Kidney capillary endothelial cell (primary cell): ENCODE measurements at places on chromosomes 5 and 9.

GRCh38 chr5:109156885-109157284, 252.9 kb downstream of the PJA2 start:
- no peak for DNase-seq

DNA sequence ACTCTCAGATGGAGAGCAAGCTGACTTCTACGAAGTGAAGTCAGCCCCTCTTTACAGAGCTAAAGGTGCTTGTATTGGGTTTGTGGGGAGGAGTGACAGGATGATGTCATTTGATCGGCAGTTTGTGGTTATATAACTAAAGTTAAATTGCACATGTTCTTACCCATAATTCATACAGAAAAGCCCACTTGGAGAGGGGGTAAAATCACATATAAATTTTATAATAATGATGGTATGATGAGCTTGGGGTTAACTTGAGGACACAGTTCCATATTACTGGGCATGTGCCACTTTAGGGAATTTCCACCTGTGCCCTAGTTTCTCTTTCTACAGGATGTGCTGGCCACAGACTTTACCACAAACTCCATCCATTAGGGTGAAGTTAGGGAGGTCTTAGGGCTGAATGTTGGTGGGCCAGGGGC, 1178.6 kb upstream of the CDH9 start:
- no peak for DNase-seq

DNA sequence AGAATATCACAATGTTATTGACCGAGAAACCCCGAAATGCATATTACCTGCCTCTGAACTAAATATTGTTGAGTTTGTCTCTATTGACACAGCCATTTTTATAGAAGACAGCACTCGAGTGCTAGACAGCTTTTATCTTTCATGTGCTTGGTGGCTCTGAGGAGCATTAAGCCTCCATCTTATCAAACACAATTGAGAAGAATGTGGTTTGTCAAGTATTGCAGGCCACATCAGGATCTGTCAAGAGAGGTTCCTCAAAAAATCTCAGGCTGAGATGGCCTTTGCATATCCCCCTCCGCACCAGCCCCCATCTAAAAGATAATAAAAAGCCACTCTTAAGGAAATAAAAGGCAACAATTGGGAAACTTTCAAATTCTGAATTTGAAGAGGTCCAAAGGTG, 284.8 kb downstream of the DENND1A start:
- DNase-seq, result no peak

GRCh38 chr5:127439644-127440043, 77.8 kb upstream of the PRRC1 start:
- DNase-seq, result no peak

DNA sequence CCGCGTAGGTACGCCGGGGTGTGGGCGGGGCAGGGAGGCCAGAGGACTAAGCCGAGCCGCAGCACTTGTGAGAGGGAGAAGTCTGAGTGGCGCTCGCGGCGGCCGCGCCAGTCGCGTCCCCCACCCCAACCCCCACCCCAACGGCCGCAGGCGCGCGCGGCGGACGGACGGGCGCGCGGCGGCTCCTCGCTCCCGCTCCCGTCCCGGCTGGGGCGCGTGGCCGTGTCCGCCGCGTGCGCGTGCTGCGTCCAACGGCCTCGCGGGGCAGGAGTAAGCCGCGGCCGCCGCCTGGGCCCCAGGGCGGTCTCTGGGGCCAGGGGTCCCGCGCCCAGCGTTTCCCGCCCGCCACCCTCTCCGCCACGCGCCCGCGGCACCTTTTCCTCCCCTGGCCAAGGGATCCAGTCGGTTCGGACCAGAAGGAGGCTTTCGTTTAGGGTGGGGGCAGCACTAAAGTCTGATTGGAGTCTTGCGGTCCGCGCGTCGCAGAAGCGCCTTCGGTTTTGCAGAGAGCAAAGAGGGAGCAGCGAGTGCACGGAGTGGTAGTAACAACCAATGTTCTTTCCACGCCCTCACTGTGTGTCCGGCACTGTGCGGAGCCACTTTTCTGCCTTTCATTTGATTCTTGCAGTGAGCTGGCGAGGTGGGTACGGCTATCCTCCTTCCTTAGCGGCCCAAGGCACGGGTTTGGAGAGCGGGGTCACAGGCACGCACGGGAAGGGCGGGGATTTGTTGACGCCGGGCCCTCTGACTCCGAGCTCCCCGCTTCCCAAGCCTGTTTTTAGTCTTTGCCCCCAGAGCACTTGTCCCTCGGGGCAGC, 483 bp downstream of the G3BP1 start:
- DNase-seq, result peak; percentile 16

- no peak for DNase-seq
Measured at GRCh38 chr9:130043654-130044623, 950 bp upstream of the FNBP1 start.

GRCh38 chr5:171852255-171852681, 66.7 kb downstream of the SMIM23 start:
- no peak for DNase-seq

- no peak for DNase-seq
Measured at GRCh38 chr9:126956917-126957686, 42.5 kb downstream of the RALGPS1 start.

DNA sequence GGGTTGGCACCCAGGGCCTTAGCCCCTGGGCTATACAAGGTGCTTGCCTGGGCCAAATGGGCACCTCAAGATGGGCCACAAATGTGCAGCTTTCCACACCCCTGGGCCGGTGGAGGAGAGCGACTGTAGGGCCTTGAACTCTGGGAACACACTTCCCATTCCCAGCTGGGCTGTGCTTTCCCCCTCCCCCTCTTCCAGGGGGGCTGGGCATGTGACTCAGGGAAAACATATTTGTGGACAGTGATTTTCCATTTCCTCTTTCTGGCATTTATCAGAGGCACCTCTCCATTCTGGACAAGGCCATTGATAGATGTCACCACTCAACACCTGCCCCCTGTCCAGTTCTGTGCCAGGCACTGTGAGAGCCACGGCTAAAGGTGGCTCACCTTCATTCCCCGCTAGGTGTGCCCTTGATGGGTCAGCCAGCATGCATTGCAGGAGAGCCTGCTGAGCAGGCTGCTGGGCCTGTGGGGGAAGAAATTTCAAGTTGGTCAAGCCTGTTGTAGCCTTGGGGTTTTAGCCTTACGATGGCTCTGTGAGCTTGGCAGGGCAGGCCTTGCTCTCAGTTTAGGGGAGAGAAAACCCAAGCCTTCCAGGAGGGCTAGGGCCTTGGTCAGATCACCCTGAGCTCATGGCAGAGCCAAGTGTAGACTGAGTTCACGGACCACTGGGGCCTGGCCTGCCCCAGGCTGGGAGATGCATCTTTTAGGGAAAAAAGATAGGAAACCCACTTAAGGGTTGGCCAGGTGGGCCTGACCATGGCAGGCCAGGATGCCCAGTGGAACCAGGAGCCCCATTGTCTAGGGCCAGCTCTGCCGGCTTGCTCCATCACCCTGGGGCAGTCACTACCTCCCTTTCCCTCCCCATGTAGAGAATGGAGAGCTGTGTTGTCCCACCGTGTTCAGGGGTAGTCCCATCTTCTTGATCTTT, 113.9 kb downstream of the DAB2IP start:
- DNase-seq, result peak; percentile 71

- DNase-seq, result no peak
Measured at GRCh38 chr9:125536776-125537175, 170.2 kb downstream of the MAPKAP1 start.

GRCh38 chr9:112104401-112104800, 70.7 kb downstream of the SUSD1 start:
- no peak for DNase-seq

DNA sequence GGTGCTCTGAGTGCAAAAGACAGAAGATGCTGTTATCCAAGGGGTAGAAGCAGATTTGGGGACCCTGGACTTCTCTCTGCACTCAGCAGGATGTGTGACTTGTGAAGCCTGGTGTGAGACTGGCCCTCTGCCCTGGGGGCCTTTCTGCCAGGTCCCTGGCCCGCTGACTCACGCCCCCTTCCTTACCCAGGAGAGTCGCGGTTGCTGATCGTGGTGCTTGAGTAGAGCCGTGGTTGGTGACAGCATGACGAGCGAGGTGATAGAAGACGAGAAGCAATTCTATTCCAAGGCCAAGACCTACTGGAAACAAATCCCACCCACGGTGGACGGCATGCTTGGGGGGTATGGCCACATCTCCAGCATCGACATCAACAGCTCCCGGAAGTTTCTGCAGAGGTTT, 6.5 kb downstream of the NTMT1 start:
- DNase-seq, result no peak

GRCh38 chr5:140166911-140167310, 8.1 kb upstream of the CYSTM1 start:
- no peak for DNase-seq

DNA sequence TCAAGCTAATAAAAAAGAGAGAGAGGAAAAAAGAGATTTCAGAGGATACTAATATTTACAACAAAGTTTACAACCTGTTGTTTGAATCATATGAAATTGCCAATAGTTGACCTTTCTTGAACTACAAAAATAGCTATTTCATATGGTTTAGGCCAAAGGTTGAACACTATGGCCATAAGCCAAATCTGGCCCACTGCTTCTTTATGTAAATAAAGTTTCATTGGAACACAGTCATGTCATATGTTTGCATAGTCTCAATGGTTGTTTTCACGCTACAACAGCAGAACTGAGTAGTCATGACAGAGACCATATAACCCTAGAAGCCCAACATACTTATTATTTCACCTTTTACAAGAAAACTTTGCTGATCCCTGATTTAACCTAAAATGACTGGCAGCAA, 20.9 kb downstream of the SEMA5A start:
- DNase-seq, result no peak

- no peak for DNase-seq
Measured at GRCh38 chr9:95764533-95765319, 110.8 kb upstream of the ERCC6L2 start.

DNA sequence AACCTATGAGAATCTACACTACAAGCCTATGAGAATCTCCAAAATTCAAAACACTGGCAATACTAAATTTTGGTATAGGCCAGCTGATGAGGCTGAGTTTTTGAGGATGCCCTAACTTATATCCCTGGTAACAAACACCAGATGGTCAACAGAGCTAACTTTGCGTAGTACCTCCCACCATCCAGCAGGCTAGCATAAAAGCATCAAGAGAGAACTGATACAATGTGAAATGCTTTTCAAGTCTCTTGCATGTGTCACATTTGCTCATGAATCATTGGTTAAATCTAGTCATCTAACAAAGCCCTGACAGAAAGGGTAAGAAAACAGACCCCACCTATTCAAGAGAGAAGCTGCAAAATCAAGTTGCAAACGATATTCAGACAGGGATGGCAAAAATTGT, 1609.7 kb upstream of the CDH9 start:
- DNase-seq, result no peak

- no peak for DNase-seq
Measured at GRCh38 chr9:91843623-91844148, 106.3 kb downstream of the ROR2 start.

- DNase-seq, result no peak
Measured at GRCh38 chr9:1077616-1078015, 27.5 kb downstream of the DMRT2 start.
